Foreskin fibroblast (primary cell): ENCODE measurements at places on chromosomes 1 and 21.

DNA sequence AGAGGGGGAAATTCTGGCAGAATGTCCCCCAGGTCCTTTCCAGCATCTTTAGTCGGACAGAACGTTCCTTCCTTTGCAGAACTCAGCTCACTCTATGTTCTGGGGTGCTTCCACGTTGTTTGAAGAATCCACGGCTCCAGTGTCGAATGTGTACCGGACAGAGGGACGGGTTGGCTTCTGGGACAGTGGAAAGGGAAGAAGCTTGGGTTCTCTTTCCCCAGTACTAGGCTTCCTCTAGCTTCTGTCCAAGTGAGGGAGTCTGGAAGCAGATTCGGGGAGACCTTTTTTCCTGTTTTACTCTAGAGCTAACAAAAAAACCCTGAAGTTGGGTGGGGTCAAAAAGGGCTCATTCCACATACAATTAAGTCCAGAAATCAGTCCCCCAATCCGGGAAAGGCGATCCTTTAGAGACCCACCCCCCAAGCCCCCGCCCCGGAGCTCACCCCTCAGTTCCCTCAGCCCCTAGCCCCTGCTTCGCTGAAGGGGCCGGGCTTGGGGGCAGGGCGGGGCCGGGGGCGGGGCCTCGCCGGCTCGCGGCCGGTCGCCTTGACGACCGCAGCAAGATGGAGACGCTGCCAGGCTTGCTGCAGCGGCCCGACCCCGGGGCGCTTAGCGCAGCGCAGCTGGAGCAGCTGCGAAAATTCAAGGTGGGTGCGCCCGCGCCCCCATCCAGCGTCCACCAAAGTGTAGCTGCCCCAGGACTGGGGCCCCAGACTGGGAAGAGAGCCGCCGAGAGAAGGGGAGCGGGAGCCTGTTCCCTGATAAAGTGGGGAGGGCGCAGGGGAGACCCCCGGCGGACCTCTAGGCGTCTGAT lies at the start of gene RIIAD1:
Gene RIIAD1, plus strand, starts transcription at position 549 of the 814 bp plus-strand sequence. Its CDS starts 15 bp downstream, at position 564.
- peak; percentile 65 for DNase-seq

GRCh38 chr1:56311766-56312165 lies 267.6 kb downstream of the PLPP3 start:
- no peak for DNase-seq

- no peak for DNase-seq
These were observed 58.1 kb upstream of the SIM2 start for GRCh38 chr21:36640721-36641244.

DNA sequence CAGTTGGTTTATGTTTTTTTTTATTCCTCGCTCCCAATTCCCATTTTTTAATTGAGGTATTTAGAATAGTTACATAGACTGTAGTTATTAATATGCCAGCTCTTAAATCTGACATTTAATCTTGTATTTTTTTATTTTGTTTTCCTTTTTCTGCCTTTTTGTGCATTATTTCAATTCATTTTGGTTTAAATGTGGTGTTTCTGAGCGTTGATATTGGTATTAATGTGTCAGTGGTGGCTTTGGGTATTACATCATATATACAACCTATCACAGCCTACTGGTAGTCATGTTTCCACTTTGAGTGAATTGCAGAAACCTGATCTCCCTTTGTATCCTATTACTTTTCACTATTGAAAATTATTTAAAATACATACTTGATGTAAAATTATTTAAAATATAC lies 1027.3 kb downstream of the KCNT2 start:
- peak; percentile 49 for DNase-seq

- DNase-seq = no peak
These were observed 37.9 kb upstream of the C1orf198 start for GRCh38 chr1:230906226-230906625.
